ENCODE measurements at places on chromosomes 16 and 17. TPM values are rescaled to one million over a fixed set of nuclear protein-coding genes. Genes with fewer than 3 reads are reported as not detected.
A peak's percentile ranks its signal among the peaks of the same experiment; 100 is the strongest.

Gene TM4SF5
- total RNA-seq, result 23.8 TPM

Gene TMEM92
- total RNA-seq, result 3.7 TPM

Gene NHLRC4
- 0.75 TPM for total RNA-seq

Gene CYGB
- 8.3 TPM for total RNA-seq

Gene CCDC40
- 2.8 TPM for total RNA-seq

Gene CPNE7
- total RNA-seq, result 0.79 TPM

Gene MCRIP2
- 222 TPM for total RNA-seq

Gene GRAPL
- total RNA-seq, result not detected

Gene MRC2
- total RNA-seq, result 11.4 TPM

Gene DNASE1L2
- total RNA-seq, result not detected

Gene ABCA3
- total RNA-seq, result 3.8 TPM

DNA sequence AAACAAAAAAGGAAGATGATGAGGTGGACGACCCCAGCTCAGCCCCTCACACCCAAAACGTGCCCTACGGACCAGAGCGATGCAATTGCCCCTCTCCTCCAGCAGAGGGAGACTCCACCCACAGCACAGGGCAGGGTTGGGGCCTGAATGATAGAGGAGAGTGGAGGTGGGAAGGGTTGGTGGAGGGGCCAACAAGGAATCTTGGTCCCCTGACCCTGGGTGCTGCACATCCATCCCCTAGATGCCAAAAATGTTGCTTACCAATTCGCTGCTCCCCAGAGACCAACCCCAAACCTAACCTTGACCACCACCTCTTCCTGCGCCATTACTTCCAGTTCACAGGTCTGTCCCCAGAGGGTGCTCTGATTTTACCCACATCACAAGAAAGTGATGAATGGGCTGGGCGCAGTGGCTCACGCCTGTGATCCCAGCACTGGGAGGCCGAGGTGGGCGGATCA is 12.9 kb downstream of the P2RX5 start:
- H3K27me3 ChIP-seq, result peaks cover 32% of the 10 kb centered on the region
- DNase-seq, result peak; percentile 41
- no peak overlapping the region for H3K4me3 ChIP-seq
- no peak overlapping the region for H3K27ac ChIP-seq
- no peaks in the 10 kb centered on the region for H3K4me1 ChIP-seq
- H3K36me3 ChIP-seq, result no peaks in the 10 kb centered on the region

- DNase-seq, result peak; percentile 28
- H3K4me1 ChIP-seq, result no peaks in the 10 kb centered on the region
- H3K4me3 ChIP-seq, result no peak overlapping the region
- H3K27ac ChIP-seq, result peak overlapping the region; percentile 21
- no peaks in the 10 kb centered on the region for H3K27me3 ChIP-seq
- H3K36me3 ChIP-seq, result no peaks in the 10 kb centered on the region
Measured at GRCh38 chr16:12459391-12460063, 344.2 kb downstream of the CPPED1 start.

GRCh38 chr17:34447406-34447805 is 84.4 kb upstream of the CCL1 start:
- H3K27me3 ChIP-seq, result peaks cover 14% of the 10 kb centered on the region
- H3K36me3 ChIP-seq, result no peaks in the 10 kb centered on the region
- H3K4me3 ChIP-seq, result no peak overlapping the region
- no peaks in the 10 kb centered on the region for H3K4me1 ChIP-seq
- no peak for DNase-seq
- no peak overlapping the region for H3K27ac ChIP-seq

- peaks cover 3% of the 10 kb centered on the region for H3K27me3 ChIP-seq
- no peak for DNase-seq
- H3K27ac ChIP-seq, result no peak overlapping the region
- no peaks in the 10 kb centered on the region for H3K4me1 ChIP-seq
Measured at GRCh38 chr16:22618842-22619241, 108.2 kb downstream of the NPIPB5 start.

DNA sequence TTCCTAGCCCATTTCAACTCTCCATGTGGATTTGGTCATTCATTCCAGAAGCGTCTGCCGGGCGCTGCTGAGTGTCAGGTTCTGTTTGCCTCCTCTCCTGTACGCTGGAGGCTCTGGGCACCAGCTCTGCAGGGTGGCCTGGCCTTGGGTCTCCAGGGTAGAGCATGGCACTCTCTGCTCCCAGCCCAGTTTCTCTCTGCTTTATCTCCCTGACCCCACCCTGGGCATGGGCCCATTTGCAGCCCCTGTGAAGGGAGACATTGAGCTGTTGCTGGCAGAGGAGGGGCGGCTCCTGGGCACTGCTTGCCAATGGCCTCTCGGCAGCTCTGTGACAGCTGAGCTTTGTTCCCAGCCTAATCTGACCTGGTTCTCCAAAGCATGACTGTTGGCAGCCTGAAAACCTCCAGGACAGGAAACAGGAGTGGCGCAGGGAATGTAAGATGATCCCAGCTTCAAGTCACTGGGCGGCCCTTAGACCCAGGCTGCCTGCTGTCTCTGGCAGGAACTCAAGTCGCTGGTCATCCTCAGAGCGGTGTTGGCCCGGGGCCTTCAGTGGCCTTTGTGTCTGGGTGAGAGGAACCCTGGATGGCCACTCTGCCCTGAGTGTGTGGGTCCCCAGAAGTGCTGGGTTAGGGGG is 146.8 kb downstream of the SEC14L1 start:
- H3K4me1 ChIP-seq, result peaks cover 52% of the 10 kb centered on the region
- H3K4me3 ChIP-seq, result no peak overlapping the region
- peak; percentile 70 for DNase-seq
- peak overlapping the region; percentile 90 for H3K27ac ChIP-seq
- no peaks in the 10 kb centered on the region for H3K36me3 ChIP-seq

GRCh38 chr17:82053130-82053529 is 1.4 kb downstream of the GPS1 start:
- H3K27me3 ChIP-seq, result no peaks in the 10 kb centered on the region
- H3K4me3 ChIP-seq, result no peak overlapping the region
- no peaks in the 10 kb centered on the region for H3K36me3 ChIP-seq
- no peak overlapping the region for H3K27ac ChIP-seq
- DNase-seq, result no peak
- H3K4me1 ChIP-seq, result peaks cover 27% of the 10 kb centered on the region

GRCh38 chr17:61485067-61485775 is 33.0 kb downstream of the TBX4 start:
- H3K4me1 ChIP-seq, result peaks cover 9% of the 10 kb centered on the region
- H3K27ac ChIP-seq, result no peak overlapping the region
- no peak overlapping the region for H3K4me3 ChIP-seq
- DNase-seq, result no peak
- no peaks in the 10 kb centered on the region for H3K27me3 ChIP-seq

DNA sequence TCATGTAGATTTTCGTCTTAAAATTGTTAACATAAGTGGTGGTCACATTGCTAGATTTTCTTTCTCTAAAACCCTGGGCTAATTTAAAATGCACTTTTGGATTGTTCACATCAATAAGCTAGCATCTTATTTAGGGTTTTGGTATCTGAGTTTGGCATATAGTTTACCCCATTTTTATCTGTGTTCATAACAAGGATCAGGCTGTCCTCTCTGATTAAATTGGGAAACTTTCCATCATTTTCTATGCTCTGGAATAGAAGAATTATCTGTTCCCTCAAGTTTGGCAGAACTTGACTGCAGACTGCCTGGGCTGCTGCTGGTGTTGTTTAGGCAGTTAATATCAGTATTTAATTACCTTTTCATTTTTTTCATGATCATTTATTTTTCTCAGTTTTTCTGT is 1.8 kb downstream of the SPECC1 start:
- H3K27ac ChIP-seq, result no peak overlapping the region
- peaks cover 88% of the 10 kb centered on the region for H3K27me3 ChIP-seq
- H3K4me3 ChIP-seq, result no peak overlapping the region
- no peaks in the 10 kb centered on the region for H3K36me3 ChIP-seq

- H3K4me1 ChIP-seq, result no peaks in the 10 kb centered on the region
- H3K36me3 ChIP-seq, result no peaks in the 10 kb centered on the region
- H3K27ac ChIP-seq, result no peak overlapping the region
- H3K27me3 ChIP-seq, result no peaks in the 10 kb centered on the region
Measured at GRCh38 chr17:1989135-1989534, 36.0 kb downstream of the RTN4RL1 start.

DNA sequence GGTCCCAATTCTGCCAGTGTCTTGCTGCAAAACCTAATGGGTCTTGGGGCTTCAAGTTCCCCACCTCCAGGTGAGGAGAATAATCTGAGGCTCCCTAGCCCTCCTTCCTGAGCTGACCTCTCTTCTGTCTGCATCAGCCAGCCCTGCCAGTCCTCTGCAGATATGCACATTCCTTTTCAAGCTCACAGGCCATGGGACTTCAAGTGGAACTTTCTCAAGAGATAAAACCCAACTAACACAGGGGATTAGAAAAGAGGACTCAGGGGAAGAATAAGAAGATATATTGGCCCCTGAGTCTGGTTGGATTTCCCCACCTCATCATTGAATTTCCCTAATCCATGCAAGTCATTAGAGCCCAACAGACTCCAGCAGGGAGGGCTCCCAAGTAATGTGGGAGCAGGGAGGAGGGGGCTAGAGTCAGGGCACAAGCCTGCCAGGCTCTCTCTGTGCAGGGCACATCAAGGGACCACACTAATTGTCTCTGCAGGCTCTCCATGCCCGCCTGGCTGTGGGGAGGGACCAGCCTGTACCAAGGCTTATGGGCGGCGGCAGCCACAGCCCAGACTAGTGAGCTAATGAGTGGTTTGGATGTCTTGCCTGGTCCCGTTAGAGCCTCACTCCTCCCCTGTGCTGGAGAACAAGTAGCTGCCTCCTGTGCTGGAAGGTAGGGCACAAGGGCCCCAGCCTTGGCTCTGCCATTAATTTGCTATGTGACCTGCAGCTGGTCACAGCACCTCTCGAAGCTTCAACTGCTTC is 1.2 kb downstream of the KRT14 start:
- H3K27ac ChIP-seq, result no peak overlapping the region
- H3K4me1 ChIP-seq, result peaks cover 3% of the 10 kb centered on the region
- DNase-seq, result no peak
- H3K4me3 ChIP-seq, result no peak overlapping the region
- H3K27me3 ChIP-seq, result no peaks in the 10 kb centered on the region

- peaks cover 14% of the 10 kb centered on the region for H3K4me1 ChIP-seq
- H3K27me3 ChIP-seq, result no peaks in the 10 kb centered on the region
- no peak for DNase-seq
Measured at GRCh38 chr16:2206420-2206779, 1.1 kb downstream of the MLST8 start.

DNA sequence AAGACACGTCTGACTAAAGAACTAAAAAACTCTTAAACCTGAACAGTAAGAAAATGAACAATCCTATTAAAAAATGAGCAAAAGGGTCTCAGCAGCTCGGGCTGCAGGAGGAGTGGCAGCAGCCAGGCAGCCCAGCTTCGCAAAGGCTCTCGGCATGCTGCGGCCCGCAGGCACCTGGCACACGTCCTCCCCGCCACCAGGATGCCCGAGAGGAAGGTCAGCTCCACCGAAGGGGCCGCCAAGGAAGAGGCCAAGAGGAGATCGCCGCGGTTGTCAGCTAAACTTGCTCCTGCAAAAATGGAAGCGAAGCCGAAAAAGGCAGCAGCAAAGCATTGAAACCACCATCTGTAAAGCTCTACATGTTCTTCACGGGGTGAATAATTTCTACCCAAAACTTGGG is 173.5 kb downstream of the BCAS3 start:
- H3K4me3 ChIP-seq, result no peak overlapping the region
- H3K4me1 ChIP-seq, result no peaks in the 10 kb centered on the region
- no peak overlapping the region for H3K27ac ChIP-seq
- DNase-seq, result no peak

DNA sequence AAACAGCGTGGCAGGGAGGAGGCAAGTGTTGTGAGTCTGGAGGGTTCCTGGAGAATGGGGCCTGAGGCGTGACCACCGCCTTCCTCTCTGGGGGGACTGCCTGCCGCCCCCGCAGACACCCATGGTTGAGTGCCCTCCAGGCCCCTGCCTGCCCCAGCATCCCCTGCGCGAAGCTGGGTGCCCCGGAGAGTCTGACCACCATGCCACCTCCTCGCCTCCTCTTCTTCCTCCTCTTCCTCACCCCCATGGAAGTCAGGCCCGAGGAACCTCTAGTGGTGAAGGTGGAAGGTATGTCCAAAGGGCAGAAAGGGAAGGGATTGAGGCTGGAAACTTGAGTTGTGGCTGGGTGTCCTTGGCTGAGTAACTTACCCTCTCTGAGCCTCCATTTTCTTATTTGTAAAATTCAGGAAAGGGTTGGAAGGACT is at the start of gene CD19:
TSS of gene CD19 (plus strand) at position 171 of the 425 bp plus-strand sequence. CDS start at position 201, 30 bp downstream.
- H3K4me3 ChIP-seq, result no peak within 1 kb of the TSS
- H3K4me1 ChIP-seq, result peaks cover 5% of the 10 kb centered on the region
- H3K27me3 ChIP-seq, result no peaks in the 10 kb centered on the region
- H3K27ac ChIP-seq, result no peak within 1 kb of the TSS
- no peaks in the 10 kb centered on the region for H3K36me3 ChIP-seq
- DNase-seq, result no peak

GRCh38 chr17:6512552-6512951 is 43.8 kb downstream of the PITPNM3 start:
- H3K27ac ChIP-seq, result no peak overlapping the region
- no peak overlapping the region for H3K4me3 ChIP-seq
- no peak for DNase-seq
- no peaks in the 10 kb centered on the region for H3K4me1 ChIP-seq
- no peaks in the 10 kb centered on the region for H3K27me3 ChIP-seq
- H3K36me3 ChIP-seq, result no peaks in the 10 kb centered on the region

GRCh38 chr17:39659279-39660010 is 5.7 kb upstream of the TCAP start:
- H3K27me3 ChIP-seq, result no peaks in the 10 kb centered on the region
- H3K4me1 ChIP-seq, result peaks cover 21% of the 10 kb centered on the region
- peaks cover 16% of the 10 kb centered on the region for H3K36me3 ChIP-seq
- peak overlapping the region; percentile 15 for H3K27ac ChIP-seq

GRCh38 chr16:49766225-49766624 is 89.7 kb downstream of the ZNF423 start:
- no peak overlapping the region for H3K4me3 ChIP-seq
- no peaks in the 10 kb centered on the region for H3K27me3 ChIP-seq
- H3K36me3 ChIP-seq, result no peaks in the 10 kb centered on the region
- no peak overlapping the region for H3K27ac ChIP-seq
- no peak for DNase-seq
- no peaks in the 10 kb centered on the region for H3K4me1 ChIP-seq

- peak; percentile 25 for DNase-seq
- H3K36me3 ChIP-seq, result no peaks in the 10 kb centered on the region
- H3K27me3 ChIP-seq, result no peaks in the 10 kb centered on the region
- no peaks in the 10 kb centered on the region for H3K4me1 ChIP-seq
- no peak overlapping the region for H3K4me3 ChIP-seq
- no peak overlapping the region for H3K27ac ChIP-seq
Measured at GRCh38 chr17:56786989-56787482, 46.7 kb downstream of the C17orf67 start.
